Glomerular endothelial cell (primary cell): ENCODE measurements at places on chromosomes 3 and 15.

DNA sequence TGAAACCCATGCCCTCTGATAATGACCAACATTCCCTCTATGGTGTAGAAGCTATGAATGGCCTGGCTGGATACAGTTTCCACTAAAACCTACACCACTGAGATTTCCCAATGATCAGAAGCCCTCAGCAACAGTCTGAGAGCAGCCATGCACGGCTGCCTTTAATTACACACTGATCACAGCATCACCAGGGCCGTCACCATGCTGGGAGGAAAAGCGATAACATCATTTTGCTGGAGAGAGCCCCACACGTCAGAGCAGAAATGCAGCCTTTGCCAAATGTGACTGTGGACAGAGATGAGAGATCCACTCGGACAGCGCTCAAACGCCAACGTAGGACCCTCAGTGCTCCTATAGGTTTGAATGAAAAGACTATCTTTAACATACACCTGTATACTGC lies 135.0 kb downstream of the XXYLT1 start:
- no peak for DNase-seq

DNA sequence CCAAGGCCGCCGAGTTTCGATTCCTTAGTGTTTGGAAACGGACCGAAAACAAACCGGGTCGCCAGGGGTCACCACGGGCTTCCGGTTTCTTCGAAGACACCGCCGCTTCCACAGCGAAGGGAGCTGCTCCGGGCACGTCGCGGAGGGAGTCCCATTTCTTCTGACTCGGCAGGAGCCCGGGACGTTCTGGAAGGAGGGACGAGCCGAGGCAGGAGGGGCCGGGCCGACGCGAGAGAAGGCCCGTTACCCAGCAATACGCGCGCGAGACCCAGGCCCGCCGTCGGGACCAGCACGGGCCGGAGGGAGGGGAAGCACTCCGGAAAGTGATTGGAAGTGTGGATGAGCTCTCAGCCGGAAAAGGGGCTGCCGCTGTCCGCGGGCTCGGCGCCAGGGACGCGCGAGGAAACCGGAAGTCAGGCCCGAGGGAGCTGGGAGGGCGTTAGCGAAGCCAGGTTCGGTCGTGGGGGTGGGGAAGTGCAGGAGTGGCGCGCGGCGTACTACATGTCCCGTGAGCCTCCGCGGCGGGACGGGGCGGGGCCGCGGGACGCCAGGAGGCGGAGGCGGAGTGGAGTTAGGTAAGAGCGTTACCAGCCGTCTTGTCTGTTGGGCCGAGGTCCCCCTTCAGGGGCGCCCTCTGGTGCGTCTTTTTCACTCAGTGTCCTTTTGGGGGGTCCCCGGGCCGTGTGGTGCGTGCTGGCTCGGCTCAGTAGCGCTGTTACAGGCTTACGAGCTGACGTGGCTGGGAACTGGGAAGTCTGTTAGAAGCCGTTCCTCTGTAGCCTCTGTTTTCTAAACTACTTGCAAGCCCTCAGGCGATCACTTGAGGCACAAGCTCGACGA lies at the start of the genes AZI2 and ZCWPW2:
AZI2 (minus strand) TSS at position 196 of the 840 bp plus-strand sequence. CDS start 8,207 bp downstream, outside the sequence.
ZCWPW2 (plus strand) TSS at position 93 of the 840 bp plus-strand sequence. CDS start 64,348 bp downstream, outside the sequence.
- peak; percentile 44 for DNase-seq

GRCh38 chr15:27183201-27183600 lies 212.2 kb downstream of the GABRG3 start:
- no peak for DNase-seq

DNA sequence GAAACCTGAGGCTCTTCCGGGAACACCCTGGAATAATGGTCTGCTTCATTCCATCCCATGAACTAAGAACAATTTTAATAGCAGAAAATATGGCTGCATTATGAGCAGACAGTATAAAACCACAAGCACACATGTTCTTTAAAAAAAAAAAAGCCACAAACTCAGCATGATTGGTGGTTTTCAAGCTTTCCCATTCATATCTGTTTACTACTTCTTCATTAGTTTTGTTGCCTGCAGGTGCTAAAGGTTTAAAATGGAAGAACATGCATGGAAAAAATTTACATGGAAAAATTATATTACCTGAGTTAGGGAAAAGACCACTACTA lies 137.9 kb upstream of the HES1 start:
- no peak for DNase-seq

- DNase-seq = no peak
Measured at GRCh38 chr15:59227021-59227420, 20.4 kb downstream of the LDHAL6B start.

GRCh38 chr15:43919540-43920253 lies 92.9 kb downstream of the WDR76 start:
- no peak for DNase-seq

DNA sequence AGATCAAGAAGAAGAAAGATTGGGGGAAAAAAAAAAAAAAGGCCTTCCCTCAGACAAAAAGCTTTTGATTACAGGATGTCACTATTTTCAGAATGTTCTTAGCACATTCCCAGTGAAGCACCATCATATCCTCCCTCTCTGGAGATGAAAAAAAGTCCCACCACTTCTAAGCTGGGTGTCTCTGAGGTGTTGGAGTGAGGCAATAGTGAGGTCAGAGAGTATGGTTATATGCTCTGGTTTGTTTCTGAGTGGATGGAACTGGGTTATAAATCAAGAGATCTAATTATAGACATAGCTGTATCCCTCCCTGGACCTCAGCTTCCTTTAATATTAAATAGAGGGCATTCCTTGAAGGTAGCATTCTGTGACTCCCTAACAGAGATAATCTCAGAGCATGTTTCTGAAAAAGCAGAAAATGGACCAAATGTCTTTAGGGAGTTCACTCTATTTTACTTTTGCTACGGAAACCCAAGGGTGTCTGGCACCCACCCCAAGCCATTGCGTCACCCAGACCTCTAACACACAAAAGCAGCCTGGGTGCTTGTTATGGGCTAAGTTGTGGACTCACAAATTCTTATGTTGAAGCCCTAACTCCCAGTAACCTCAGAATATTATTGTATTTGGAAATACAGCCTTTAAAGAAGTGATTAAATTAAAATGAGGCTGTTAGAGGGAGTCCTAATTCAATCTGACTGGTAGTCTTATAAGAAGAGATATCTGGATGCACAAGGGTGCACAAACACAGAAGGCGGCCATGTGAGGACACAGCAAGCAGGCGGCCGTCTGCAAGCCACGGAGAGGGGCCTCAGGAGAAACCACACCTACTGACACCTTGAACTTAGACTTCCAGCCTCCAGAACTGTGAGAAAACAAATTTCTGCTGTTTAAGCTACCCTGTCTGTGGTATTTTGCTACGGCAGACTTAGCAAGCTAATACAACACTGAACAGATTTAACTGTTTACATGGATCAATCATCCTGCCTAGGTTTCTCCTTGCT lies 81.5 kb downstream of the MB21D2 start:
- no peak for DNase-seq

DNA sequence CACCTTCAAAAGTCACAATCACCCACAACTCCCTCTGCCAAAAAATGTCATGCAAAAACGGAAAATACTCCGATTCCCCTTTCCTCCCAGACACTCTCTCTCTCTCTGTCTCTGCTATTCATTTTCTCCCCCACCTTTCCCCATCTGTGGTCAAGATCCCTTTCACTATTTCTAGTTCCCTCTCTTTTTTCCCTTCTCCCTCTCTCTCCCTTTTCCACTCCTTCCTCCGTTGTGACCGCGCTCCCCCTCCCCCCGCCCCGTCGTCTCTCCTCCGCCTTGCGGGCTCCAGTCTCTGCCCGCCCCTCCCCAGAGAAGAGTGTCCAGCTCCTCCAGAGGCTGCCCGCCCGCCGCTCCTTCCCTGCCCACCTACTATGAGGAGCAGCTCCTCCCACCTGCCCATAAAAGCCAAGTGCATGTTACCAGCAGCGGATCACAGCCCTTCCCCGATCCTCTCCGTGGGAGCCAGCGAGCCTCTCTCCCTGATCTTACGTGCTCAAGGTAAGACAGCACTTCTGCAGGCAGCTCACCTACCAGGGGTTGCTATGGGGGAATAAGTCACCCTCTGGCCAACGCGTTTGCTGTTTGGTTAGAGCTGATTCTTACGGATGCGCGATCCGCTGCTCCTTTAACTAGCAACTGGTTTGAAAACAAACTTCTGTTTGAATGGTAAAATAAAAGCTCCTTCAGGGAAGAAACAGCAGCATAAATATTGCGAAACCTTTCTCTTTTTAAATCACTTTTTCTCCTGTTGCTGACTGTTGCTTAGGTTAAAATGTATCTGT lies at the start of gene COL8A1:
COL8A1 (plus strand) TSS at position 428 of the 782 bp plus-strand sequence. CDS start 152,089 bp downstream, outside the sequence.
- no peak for DNase-seq
